Activated CD8-positive, alpha-beta memory T cell treated with anti-CD3 and anti-CD28 coated beads for 24 hours (primary cell): ENCODE measurements at places on chromosomes 1 and 21.

DNA sequence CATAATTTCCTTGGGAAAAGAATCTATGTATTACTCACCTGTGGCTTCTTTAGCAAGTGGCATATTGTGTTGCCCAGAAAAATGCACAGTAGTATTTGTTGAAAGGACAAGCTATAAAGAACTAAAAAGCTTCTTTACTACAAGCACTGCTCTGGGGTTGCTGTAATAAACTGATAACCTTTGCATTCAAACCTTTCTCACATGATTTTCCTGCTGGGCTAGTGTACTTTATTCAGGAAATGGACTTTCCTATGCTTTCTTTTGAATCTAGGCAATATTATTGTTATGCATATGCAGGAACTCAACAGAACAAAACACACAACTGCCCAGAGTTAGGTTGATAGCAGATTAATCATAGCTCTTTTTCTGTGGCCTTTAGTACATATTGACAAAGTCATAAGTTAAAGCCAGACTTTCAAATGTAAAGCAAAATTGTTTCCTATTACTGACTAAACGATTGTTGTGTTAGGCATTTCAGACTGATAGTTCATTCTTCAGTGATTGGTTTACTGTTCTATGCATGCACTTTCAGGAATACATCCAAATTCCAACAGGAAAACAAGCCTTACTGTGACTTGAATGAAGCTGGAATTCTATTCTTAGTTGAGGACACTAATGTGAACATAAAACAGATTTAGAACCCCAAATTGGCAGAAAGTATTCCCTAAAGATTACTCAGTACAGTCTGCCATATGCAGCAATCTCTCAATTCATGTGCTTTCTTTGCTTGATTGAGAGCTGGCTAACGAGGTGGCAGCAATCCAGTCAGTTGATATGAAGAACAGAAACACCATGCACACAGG, 564.3 kb upstream of the NEGR1 start:
- no peak for DNase-seq

- no peak for DNase-seq
These were observed 28.9 kb upstream of the H3-3A start for GRCh38 chr1:226033582-226033981.

DNA sequence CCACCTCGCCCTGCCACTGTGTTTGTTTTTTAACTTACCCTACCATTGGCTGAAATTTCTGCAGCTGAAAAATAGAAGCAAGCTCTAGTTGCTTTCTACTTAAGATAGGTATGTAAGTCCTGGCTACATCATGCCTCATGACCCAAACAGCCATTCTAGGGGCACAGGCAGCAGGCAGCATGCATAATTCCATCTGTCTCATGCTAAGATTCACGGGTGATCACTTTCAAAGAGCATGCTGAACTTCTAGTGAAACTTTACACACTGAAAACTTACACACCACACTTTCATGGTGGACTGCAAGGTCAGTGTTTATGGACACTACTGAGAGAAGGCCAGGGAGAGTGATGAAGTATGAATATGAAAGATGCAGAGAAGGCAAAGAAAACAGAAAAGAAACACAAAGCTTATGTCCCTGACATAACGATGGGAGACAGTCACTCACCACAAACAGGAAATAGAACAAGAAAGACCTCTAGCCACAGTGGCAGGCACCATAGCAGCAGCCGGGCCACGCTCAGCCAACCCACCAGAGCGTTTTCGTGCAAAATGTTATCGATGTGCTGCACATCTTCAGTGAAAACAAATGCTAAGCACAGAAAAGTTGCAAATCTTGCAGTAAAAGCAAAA, 102.3 kb upstream of the TIAM1 start:
- peak; percentile 62 for DNase-seq

DNA sequence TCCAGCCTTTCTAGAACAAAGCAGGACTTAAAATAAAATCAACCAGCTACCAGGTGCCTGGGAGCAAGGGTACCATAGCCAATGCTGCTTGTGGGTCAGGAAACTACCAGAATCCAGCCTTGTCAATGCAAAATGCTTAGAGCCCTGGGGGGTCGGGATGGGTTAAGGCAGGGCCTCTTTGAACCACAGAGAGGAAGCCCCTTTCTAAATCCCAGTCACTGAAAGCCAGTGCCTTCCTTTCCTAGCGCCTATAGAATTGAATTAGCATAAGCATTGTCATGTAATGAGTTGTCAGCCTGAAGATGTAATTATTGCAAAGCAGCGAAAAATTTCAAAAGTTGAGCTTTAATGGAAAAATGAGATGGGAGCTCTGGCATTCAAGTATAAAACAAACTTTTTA, 176.6 kb upstream of the DAB1 start:
- DNase-seq: no peak

DNA sequence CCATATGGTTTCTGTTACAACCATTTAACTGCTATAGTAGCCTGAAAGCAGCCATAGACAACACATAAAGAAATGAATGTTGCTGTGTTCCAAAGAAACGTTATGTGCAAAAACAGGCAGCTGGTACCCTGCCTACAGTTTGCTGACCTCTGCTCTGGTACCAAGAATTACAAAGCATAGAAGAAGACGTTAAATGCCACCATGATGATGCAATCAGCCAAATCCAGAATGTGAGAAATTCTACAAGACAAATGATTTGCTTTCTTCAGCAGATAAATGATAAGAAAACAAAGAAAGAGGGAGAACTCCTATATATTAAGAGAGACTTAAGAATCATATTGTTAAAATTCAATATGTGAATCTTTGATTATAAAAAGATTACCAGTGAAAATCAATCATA, 97.8 kb upstream of the PDE4B start:
- no peak for DNase-seq

DNA sequence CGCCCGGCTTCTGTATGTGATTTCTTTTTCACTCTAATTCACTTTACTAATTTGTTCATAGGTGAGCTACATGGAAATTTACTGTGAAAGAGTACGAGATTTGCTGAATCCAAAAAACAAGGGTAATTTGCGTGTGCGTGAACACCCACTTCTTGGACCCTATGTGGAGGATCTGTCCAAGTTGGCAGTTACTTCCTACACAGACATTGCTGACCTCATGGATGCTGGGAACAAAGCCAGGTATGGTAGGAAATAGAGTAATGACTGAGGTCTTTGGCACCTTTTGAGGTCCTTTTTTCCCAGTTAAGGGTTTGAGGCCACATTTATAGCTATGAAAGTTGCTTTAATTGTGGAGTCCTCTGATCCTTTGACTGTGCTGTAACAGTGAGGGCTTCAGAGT, 56.9 kb downstream of the KIF1B start:
- DNase-seq: no peak

- peak; percentile 90 for DNase-seq
These were observed 21.9 kb upstream of the PIK3CD start for GRCh38 chr1:9629445-9630201.

DNA sequence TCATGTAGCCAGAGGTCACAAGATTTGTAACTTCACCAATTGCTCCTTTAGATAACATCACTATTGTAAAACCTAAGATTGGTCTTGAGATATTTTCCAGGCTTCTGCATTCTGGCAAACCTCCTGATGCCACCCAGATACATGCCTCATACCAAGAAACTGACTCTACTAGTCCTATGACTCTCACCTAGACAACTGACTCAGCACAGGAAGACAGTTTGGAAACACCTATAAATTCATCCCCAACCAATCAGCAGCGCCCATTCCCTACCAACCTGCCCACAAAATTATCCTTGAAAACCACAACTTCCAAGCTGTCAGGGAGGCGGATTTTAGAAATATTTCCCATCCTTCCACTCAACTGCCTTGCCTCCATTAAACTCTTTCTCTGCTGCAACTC, 2.6 kb downstream of the NME7 start:
- no peak for DNase-seq

DNA sequence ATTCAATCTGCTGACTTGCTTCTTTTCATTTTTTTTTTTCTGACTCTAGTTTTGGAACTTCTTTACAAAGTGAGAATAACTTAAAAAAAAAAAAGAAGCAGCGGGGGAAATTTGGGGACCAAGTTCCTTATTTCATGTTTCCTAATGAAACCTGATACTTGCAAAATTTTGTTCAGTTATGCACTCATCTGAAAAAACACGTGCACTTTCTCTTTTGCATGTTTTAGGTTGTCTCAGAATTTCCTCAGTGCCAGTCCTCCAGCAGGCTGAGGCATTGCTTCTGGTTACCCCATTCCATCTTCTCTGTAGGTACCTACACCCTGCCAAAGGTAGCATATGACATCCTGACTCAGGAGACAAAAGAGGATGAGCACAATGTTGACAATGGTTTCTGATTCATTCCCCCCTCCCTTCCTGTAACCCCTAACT, 299.7 kb downstream of the GRIK1 start:
- DNase-seq: no peak

DNA sequence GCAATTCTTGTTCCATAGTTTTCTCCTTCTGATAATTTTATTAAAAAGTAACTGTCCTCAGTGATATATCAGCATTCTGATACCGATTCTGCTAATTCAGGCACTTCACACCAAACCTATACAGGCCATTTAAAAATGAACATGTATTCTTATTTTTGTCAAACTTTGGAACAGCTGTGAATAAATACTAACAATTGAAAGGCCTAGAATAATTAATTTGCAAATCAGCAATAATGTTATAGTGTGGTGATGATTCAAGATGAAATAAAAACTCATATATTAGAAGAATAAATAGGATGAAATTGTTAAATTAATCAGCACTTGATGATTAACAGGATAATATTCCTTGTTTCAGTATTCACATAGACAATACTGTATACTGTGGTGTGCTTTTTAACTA, 9.9 kb downstream of the CDKN2C start:
- DNase-seq: no peak

- no peak for DNase-seq
These were observed 62.0 kb upstream of the MACF1 start for GRCh38 chr1:39142401-39143060.

DNA sequence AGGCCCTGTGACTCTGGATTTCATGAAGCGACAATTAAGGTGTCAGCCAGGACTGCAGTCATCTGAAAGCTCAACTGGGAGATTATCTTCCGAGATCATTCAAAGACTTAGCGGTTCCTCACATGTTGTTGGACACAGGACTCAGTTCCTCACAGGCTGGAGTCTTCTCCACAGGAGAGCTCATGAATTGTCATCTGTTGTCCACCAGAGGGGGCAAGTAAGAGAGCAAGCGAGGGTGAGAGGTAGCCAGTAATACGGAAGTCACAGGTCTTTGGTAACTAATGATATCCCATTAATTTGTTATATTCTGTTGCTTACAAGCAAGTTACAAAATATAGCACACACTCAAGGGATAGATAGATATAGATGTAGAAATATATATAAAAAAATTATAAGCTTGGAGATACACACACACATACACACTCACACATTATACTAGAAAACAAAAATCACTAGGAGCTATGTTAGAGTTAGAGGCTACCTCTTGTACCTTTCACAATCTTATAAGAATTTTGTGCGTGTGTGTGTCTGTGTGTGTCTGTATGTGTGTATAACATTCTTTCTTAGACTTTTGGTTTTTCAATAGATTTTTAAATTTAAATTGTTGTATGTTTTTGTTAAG, 1695.3 kb downstream of the BRINP3 start:
- no peak for DNase-seq

GRCh38 chr1:173474097-173474779, 2.9 kb upstream of the PRDX6 start:
- DNase-seq: no peak

GRCh38 chr1:63101336-63101735, 221.0 kb upstream of the FOXD3 start:
- DNase-seq: no peak

DNA sequence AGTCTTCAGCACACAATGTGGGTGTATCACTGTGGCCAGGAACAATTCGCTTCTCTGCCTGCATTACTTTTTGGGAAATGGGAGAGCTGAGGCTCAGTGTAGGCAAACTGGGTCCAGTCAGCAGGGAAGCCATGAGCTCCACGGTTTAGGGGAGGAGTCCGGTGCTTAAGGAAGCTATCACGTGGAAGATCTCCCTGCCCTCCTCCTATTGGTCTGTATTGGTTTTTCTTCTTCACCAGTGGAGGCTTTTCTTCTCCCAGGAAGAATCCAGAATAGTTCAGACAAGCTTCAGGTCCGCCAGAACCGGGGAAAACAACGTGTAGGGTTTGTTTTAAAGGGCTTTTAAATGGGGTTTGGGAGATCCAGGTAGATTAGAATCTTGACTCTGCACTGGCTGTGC, 156.2 kb upstream of the CAMK1G start:
- DNase-seq: no peak

DNA sequence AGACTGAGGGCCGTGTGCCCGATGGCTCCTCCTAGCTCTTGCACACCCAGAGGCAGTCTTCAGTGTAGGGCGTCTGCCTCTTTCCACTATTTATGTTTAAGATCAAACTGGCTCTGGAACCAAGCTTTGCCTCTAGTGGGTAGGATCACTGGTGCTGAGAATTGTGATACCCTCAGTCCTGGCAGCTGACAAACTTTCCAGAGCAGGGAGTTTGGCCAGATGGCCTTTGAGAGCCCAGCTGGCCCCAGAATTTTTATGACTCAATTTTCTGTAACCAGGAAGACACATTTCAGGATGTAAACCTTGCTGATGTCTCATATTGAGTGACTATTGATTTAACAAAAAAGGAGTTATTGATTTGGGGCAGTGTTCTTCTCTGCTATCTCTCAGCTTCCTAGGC, 6.7 kb downstream of the COQ8A start:
- no peak for DNase-seq

DNA sequence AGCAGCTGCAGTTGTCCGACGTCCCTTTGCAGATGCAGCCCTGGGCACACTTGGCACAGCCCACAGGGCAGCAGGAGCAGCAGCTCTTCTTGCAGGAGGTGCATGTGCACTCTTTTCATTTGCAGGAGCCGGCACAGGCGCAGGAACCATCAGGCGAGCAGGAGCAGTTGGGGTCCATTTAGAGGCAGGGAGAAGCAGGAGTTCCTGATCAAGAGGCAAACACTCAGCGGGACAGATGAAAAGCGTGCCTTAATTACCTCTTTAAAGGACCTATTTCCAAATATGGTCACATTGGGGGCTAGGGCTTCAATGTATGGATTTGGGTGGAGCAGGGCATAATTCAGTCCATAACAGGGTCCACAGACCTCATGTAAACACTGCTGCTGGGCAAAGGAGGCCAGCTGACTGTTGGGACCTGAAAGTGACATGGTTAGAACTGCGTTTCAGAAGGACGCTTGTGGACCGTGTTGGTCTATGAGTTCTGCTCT, 4.3 kb upstream of the CPLANE2 start:
- no peak for DNase-seq

DNA sequence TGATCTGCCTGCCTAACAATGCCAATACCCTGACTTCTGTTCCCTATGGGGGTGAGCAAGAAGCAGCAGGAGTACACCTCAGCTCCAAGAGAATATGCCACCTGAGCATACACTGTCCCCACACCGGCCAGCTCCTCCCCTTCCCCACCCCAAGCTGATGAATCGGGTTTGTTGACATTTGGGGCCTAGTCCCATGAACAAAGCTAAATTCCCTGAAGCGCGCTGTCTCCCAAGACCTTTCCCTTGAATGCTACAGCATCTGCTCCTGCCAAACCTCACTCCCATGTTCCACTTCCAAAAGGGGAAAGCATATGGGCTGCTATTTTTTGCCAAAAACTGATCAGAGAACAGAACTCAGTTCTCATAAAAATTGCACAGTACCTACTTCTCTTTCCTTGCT, 220.4 kb upstream of the CAMK1G start:
- no peak for DNase-seq
